ENCODE measurements at places on chromosomes 2 and 18.
A peak's percentile ranks its signal among the peaks of the same experiment; 100 is the strongest.

- DNase-seq, result no peak
Observed at GRCh38 chr2:4964001-4964540, 728.1 kb upstream of the SOX11 start.

DNA sequence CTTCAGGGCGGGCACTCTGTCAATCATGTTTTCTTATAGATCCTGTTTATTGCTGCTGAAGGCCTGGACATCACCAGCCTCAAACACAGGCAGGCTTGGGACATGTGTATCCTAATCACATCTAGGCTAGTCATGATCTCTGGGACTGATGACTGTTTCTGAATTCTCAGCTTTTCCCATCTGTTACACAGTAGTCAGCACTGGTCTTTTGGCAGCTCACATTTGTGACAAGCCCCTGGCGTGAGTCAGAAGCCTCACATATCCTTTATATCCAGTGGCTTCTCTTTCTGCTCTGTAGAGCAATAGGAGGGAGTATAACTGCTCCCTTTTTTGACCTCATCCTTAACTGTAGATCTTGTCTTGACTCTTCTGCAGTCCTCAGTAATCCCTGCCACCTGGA, 4.5 kb downstream of the SEMA4F start:
- no peak for DNase-seq

DNA sequence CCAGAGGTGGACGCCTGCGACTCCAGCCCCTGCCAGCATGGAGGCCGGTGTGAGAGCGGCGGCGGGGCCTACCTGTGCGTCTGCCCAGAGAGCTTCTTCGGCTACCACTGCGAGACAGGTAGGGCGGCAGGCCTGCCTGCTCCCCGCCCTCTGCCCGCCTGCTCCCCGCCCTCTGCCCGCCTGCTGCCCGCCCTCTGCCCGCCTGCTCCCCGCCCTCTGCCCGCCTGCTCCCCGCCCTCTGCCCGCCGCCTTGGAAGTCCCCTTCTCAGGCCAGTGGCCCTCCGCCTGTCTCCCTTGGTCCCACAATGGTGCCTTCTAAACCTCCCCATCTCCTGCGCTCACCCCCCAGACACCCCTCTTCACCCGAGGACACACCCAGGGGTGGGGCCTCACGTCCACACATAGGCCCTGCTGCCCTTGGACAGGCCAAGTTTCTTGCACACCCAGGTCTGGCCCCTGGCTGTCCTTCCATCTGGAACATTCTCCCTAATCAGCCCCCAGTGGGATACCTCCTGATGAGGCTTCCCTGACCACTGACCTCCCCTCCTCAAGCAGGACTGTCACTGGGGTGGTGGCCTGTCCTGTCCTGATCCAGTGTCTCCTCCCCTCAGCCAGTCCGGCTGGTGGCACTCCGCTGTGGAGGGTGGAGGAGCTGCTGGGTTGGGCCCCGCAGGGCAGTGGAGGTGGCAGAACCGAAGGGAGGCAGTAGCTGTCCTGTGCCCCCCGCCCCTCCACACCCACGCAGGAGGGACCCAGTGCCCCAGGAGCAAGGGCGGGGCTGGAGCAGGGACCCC, 37.9 kb downstream of the MTERF4 start:
- DNase-seq, result no peak

GRCh38 chr18:57630754-57631595, 9.3 kb upstream of the NARS1 start:
- DNase-seq, result peak; percentile 30

DNA sequence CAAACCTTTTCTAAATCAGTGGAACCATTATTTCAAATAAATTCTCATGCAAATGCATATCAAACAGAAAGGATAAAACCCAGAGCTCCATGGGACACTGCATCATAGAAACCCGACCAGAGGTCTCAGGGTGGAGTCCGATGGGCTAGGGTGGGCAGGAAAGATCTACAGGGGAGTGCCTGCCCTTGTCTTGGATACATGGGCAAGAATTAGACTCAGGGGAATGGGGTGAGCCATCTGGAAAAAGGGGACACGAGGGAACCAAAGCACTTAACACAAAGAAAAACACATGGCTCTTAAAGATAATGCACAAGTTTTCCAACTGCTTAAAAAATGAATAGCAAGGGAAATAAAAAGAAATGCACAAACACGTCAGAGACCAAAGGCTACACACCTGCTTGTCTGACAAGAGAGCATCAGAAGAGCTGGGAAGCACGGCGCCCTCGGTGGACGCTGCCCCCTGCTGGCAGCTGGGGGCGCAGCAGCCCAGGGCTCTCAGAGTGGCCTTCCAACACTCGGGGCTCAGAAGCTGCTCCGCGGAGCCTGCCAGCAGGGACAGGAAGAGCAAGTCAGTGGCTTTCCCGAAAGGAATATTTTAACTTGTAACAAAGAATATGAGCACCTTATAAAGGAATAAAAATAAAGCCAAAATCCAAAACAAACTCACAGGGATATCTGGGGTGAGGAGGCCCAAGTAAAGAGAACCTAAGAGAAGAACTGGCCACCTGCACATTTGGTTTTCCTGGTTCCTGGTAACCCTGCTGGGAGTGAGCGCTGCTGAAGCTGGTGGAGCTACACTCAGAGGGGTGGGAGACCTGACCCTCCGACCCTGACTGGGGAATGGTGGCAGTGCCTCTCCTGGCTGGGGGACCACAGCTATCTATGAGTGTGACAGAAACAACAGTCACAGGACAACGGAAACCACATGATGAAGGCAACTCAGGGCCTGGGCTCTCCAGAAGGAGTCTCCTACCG, 54.5 kb downstream of the SIGLEC15 start:
- peak; percentile 4 for DNase-seq

DNA sequence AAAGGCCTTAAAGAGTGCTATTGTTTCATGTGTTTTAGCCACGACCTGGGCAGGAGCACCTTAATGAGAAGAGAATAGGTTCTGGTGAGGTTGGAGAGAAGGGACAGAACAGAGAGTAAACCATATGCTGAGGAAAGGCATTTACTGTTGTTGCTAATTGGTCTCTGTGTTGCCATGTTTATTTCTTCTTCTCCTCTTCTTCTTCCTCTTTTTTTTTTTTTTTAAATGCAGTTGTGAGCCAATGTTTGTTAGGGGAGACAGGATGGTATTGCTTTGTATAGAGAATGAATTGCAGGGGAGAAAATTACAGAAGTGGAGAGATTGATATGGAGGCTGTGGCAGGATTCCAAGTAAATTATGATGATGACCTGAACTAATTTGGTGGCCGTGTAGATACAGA, 2.6 kb downstream of the SCN9A start:
- DNase-seq, result no peak

- DNase-seq, result no peak
Observed at GRCh38 chr18:11828786-11829432, 22.3 kb upstream of the CHMP1B start.

DNA sequence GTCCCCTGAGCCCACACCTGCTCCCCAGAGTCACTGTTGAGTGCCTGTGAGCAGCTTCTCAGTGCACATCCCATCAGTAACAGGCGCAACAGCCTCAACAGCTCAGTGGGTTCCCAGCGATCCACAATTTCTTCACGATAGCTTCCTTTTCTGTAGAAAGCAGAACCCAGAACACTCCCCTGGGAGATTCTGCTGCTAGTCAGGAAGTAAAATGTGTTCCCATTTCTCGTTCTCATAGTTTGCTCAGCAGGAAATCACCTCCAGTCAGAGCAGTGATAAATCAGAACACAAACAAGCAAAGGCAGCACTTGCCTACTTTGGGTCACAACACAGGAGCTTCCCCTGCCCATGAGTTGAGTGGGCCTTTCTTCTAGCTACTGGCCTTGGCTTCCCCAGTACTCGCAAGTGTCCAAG, 48.9 kb upstream of the ATG16L1 start:
- DNase-seq, result no peak

DNA sequence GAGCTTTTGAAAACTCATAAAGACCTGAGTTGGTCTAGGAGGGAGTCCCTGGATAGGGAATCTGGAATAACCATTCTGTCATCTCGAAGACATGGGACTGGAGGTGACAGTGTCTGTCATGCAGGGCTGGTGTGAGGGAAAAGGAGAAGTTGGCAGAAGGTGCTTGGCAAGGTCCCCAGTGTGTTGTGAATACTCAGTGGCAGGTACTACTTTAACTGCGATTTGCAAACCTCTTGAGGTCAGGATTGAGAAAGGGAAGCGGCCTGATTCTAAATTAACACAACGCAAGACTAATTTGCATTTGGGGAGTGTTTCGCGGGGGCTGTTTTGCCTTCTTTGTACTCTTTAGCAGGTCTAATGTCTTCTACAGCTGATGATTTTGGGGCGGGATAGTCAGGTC, 77.0 kb upstream of the TMEM200C start:
- DNase-seq, result no peak

- DNase-seq, result no peak
Observed at GRCh38 chr2:236628981-236629605, 59.5 kb downstream of the ACKR3 start.

GRCh38 chr2:26883956-26884355, 36.0 kb downstream of the DPYSL5 start:
- peak; percentile 82 for DNase-seq

DNA sequence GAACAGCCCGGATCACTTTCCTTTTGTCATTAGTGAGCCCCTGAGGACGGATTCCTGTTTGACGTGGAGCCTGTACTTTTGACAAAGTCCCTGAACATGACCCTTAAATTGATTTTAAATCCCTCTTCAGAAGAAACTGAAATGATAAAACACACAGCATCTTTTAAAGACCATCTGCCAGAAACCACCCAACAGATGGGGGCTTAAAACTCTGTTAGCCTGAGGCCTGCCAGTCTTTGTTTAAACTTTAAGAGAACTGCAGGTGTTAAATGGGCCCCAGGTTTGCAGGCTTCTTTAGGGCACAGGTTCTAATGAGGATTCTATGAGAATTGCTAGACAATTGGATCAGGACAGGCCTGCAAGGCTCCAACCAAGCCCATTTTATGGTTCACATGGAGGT, 177.9 kb downstream of the ALK start:
- no peak for DNase-seq

- no peak for DNase-seq
Observed at GRCh38 chr2:196233021-196233804, 61.8 kb upstream of the STK17B start.

DNA sequence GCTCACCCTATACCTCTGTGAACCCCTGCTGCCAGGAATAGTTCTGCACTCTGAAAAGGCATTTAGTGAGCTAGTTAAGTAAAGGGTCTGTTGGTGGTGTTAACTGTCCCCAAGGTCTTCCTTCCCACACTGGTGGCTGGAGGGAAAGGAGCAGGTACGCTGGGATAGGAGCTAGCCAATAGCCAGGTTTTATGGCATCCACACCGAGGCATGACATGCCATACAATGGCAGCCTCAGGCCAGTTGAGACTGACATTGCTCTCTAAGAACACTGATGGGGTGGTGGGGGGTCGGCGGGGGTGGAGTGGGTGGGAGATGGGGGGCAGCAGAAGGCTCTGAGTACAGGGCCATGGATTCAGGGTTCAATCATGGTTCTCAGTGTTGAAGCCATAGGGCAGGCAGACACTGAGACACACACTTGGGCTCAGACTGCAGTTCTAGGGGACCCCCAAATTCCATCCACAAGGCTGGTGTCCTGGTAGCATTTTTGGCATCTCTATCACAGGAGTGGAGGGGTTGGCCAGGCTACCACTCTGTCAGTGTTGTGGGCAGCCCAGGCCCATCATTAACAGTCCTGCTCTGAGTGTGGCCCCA, 136.0 kb downstream of the CTIF start:
- no peak for DNase-seq

DNA sequence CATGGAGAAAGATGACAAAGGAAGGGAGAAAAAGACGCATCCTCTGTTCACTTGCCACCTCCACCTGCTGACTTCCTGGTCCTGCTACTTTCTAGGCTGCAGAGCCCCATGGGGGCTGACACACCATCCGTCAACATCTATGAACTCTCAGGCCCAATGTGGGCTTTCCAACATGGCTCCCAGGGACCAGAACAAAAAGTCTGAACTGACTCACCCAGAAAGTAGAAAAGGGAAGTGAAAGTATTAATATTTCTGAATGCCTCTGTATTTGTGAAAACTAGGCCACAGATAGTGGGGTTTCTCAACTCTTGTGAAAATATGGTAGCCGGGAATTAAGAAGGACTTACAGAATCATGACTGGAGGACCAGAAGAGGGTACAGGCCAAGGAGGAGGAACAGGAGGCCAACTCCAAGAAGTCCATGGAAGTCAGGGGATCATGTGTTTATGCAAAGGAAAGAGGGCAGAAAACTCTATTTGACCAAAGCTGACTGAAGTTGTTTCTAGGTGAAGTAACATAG, 123.1 kb upstream of the CAB39 start:
- no peak for DNase-seq

- DNase-seq, result no peak
Observed at GRCh38 chr2:31031132-31031706, 107.0 kb downstream of the GALNT14 start.

- no peak for DNase-seq
Observed at GRCh38 chr18:37489011-37489410, 76.6 kb downstream of the CELF4 start.

DNA sequence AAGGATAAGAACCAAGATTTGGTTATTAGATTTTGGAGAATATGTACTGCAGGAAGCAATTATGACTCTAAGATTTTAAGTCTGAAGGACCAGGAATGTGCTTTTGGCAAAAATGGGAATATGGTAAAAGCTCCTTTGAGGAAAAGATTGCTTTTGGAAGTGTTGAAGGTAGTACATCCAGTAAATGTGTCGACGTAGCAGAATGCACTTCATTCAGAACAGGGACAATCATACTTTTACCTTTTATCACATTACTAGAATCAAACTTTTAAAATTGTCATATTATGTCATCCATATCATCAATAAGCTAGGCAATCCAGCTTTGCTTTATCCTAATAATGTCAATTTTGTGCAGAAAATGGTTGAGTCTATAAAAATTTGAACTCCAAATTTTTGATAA, 74.3 kb upstream of the MSTN start:
- no peak for DNase-seq

DNA sequence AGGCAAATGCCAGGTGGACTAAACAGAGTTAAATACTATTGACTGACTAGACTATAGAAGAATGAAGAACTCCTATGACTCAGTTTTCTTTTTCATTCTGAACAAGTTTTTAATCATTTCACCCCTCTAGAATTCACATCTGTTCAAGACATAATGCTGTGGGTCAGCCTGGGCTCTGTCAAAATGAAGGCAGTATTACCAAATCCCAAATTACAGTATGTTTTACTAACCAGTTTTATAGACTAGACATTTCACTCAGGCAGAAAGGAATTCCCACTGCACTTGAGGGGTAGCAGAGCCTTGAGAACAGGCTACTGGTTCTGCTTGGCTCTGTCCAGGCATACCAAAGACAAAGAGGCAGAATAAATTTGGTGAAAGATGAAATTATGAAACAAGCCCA, 511.7 kb downstream of the EPHA4 start:
- DNase-seq, result no peak

GRCh38 chr2:58133395-58133794, 86.8 kb downstream of the VRK2 start:
- no peak for DNase-seq

GRCh38 chr18:23553887-23554286, 32.4 kb downstream of the NPC1 start:
- DNase-seq, result no peak

DNA sequence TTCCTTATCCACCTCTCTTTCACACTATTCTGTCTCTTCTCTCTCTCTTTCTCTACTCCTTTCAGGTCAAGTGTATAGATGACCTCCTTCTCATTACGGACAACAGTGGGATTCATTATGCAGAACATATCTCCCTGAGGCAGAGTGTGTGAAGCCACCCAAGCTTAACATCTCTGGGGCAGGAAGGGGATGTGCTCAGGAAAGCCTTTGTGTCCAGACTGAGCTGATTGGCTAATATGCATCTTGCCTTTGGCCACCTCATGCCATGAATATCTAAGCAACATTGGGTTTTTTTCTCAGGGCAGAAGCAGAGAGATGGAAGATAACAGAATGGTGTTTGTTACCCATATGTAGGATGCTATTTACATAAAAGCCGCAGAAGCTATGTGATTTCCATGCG, 211.4 kb upstream of the LRRTM1 start:
- no peak for DNase-seq

Measured in DMS79 treated with DMSO at 0.1 percent for 48 hours (cell line).